CD4-positive, alpha-beta T cell treated with Interleukin-4 for 1 hour (primary cell): ENCODE measurements at places on chromosomes 4 and X.

DNA sequence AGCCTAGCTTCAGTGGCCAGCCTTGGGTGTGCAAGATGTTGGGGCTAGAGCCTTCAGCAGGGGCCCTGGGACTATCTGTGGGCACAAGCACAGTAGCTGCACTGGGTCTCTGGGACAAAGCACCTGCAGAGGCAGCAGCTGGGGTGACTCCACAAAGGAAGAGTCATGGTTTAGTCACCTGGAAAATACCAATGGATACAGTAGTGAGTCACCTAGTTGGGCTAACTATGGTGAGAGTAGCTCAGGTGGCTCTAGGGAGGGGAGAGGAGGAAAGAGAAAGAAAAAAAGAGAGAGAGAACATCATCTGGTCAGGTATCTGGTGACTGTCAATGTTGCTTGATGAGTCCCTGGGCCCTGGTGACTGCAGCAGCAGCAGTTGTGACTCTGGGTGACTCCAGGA, 72.9 kb upstream of the SPIN4 start:
- DNase-seq: no peak

DNA sequence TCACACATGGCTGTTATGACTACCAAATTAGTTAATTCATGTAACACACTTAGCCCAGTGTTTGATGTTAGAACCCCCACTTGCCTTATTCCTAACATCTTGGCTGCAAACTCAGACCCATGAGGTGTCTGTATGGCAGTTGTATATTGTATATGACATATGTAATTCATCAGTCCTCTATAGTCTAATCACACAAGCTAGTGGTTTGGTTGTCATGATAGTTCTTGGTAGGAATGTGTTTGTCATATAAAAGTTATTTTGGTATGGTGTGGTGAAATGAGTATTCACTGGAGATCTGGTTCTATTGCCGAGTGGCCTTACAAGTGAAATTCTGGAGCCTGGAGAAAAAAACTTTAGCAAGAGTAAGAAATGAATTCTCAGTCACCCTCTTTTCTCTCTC, 149.2 kb downstream of the AWAT2 start:
- DNase-seq: no peak

DNA sequence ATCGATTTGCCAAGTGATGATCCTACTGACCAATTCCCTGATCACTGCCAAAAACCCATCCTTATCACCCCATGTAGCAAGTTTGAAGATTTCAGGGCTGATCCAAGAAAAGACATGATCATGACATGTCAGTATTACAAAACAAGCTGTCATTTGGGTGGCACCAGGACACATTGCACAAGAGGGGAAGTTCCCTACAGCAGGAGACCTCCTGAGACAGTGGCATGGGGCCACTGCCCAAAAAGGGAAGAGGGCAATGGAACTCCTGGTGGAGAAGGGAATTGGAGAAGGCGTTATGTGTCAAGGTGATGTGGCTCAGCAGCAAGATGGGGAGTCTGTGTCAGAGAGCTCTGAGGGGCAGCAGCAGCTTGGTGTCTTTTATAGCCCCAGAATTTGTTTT, 43.4 kb downstream of the ZNF182 start:
- peak; percentile 43 for DNase-seq

DNA sequence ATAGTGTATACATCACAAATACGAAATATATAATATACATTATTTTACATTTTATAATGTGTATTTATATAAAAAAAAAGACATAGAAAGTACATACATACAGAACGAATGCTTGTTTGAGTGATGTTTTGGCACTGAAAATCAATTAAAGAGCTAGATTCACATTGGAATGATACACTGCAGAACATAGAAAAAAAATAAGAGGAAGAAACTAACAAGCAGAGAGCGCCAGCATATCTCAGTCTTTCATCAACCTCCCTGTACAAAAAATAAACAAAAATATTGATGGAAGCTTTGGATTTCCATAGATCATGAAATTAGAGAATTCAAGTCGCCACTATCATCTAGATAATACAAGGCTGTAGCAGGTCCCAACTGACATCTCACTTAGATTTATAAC, 420.6 kb downstream of the CENPC start:
- DNase-seq: no peak

GRCh38 chr4:16627999-16628398, 270.4 kb downstream of the LDB2 start:
- DNase-seq: no peak
